ENCODE measurements at places on chromosomes 16 and 17.

DNA sequence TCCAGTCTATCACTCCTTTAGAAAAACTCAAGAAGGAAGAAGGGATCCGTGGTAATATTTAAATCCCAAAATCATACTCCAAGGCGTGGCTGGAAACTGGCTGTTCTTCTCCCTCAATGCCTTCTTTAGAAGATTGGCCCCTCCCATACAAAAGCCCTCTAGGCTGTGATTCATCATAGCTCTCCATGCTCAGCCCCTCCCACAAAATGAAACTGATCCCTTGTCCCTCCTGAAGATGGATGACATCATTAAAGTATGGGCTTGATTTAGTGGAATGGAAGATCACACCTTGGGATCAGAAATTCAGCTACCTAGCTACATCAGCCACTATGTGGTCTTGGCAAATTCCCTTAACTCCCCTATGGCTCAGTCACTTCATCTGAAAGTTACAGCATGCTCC, 4.1 kb downstream of the GRIN2A start:
- DNase-seq: no peak

DNA sequence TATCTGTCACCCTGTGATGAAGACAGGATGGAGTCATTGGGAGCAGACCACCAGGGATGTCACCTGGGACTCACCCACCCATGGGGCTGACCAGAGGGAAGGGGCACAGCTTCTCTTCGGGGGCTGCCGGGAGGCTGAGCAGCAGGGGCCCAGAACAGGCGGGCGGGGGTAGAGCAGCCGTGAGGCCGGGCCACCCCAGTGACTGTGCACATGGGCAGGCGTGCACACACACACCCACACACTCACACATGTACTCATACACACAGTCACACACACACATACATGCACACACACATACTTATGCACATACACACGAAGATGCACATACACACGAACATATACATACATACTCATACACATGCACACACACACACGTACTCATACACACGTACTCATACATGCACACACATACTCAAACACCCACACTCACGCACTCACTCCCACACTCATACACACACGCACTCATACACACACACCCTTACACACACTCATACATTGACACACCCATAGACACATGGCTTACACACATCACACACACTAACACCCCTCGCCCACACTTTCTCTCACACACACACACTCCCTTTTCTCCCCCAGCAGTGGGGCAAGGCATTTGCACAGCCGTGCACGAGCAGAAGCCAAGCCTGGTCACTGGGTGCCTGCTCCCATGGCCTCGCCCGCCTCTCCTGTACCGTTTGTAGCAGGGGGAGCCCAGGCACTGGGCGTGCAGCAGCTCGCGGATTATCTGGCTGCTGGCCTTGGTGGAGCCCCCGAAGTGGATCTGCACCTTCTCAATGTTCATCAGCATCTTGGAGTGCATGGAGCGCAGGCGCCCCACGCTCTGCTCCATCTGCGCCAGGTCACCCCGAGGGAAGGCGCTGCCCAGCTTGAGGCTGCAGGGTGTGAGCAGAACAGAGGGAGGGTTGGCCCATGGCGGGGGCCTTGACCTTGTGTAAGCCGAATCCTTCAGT, 12.4 kb downstream of the UBALD2 start:
- DNase-seq: no peak

DNA sequence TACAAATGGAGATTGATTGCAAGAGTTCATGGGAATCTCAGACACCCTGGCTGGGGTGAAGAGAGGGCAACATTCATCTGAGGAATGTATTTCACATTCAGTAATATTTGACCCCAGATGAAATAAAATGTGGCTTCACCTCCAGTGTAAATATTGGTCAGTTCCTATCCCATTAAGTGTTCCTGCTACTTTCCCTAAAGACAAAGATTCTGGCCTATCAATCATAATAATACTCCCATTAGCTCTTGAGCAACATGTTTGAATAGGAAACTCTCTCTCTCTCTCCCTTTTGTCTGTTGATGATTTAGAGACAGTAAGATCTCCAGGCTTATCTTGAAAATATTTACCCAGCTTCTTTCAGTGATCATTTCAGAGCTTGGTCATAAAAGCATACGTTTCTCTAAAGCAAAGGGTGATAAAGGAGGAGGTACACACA, 70.1 kb downstream of the KCNJ2 start:
- no peak for DNase-seq

DNA sequence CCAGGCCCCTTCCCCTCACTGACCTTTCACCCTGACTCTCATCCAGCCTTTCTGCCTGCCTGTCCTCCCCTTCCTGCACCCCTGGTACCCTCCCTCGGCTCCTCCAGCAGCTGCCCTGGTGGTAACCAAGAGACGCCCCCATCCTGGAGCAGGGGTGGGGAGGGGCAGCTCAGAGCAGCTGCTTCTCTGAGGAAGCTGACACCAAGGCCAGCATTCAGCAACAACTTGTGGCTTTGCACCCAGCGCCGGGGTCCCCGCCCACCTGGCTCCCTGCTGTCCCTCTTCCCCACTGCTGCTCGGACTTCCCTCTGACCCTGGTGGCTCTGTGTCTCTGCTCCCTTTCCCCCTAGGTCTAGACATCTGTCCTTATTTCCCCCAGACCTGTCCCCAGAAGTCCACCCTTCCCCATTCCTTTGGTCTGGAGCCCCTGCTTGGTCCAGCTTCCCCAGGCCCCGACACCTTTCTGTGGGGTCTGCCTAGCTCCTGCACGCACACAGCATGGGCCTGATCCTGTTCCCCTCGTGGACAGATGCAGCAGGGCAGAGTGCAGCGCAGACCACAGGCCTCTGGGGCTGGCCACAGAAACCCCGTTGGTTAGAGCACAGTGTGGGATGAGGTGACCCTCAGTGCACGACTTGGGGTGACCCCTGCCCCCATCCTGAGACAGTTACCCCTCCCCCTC, 1.2 kb upstream of the ATP2A1 start:
- peak; percentile 48 for DNase-seq

GRCh38 chr17:19343671-19344151, 18.8 kb downstream of the B9D1 start:
- no peak for DNase-seq

DNA sequence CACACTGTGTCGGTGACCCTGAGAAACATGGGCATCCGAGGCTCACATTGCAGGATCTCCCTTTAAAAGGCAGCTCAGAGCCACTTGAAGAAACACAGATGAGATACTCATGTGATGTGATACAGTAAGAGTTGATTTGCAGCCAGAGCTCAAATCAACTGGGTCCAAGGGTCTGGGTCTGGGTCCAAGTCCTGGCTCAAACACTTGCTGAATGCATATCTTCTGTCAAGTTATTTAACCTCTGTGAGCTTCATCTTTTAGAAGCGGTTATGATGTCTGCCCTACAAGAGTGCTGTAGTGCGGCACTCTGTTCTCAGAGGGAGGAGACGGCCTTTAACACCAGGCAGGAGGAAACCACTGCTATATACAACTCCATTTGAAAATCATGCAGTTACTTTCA, 6.4 kb downstream of the KRT38 start:
- DNase-seq: no peak

- DNase-seq: no peak
These were observed 86.9 kb downstream of the RBBP6 start for GRCh38 chr16:24626256-24626655.

DNA sequence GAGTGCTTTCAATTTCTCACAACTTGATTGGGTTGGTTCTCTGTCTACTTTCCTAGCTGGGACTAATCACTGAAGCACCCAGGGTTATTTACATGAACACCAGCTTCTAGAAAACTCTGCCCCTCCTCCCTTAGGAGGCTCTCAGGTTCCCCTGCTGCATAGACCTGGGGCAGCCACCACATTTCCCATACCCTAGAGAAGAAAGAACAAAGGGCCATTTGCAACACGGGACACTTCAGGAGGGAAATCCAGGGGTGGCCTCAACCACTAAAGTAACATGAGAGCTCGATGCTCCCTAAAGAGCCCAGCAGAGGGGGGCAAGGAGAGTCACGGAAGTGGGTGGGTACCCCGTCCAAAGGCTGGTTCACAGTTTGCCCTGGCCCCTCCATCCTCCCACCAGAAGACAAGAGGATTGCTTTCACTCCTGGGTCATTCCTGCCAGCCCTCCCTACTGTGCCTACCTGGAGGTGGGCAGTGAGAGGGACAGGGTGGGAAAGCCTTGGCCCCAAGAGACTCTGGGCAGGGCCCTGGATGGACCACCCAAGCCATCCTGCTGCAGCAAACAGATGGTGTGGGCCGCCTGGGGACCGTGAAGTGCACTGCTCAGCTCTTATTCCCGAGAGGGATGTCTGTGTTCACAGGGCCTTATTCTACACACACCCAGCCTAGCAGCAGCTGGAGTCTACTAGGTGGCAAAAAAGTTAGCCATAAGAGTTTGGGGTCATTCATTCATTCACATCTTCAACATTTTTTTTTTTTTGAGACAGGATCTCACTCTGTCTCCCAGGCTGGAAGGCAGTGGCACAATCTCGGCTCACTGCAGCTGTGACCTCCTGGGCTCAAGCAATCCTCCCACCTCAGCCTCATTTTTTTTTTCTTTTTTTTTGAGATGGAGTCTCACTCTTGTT, 392.1 kb downstream of the SOX9 start:
- no peak for DNase-seq

- no peak for DNase-seq
These were observed 3.1 kb upstream of the UBE2I start for GRCh38 chr16:1306334-1306733.

GRCh38 chr16:50808929-50809538, 67.1 kb downstream of the CYLD start:
- no peak for DNase-seq

GRCh38 chr17:29341726-29342125, 47.8 kb upstream of the NUFIP2 start:
- no peak for DNase-seq

GRCh38 chr16:85839681-85840240, 40.3 kb downstream of the COX4I1 start:
- DNase-seq: no peak

DNA sequence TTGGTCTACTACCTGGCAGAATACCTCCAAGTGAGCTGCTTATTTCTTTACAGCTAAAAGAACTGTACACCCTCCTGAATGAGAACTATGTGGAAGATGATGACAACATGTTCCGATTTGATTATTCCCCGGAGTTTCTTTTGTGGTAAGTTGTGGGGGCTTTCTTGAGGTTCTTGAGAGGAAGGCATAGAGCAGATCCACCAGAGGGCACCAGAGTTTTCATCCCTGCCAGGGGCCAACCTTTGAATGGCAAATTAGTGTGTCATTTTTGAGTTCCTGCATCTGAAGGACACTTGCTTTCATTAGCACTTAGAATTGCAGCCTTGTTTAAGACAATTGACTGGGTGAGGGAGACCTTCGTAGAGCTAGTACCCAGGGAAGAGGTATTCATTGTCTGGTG, 35.0 kb downstream of the NMT1 start:
- DNase-seq: peak; percentile 50

DNA sequence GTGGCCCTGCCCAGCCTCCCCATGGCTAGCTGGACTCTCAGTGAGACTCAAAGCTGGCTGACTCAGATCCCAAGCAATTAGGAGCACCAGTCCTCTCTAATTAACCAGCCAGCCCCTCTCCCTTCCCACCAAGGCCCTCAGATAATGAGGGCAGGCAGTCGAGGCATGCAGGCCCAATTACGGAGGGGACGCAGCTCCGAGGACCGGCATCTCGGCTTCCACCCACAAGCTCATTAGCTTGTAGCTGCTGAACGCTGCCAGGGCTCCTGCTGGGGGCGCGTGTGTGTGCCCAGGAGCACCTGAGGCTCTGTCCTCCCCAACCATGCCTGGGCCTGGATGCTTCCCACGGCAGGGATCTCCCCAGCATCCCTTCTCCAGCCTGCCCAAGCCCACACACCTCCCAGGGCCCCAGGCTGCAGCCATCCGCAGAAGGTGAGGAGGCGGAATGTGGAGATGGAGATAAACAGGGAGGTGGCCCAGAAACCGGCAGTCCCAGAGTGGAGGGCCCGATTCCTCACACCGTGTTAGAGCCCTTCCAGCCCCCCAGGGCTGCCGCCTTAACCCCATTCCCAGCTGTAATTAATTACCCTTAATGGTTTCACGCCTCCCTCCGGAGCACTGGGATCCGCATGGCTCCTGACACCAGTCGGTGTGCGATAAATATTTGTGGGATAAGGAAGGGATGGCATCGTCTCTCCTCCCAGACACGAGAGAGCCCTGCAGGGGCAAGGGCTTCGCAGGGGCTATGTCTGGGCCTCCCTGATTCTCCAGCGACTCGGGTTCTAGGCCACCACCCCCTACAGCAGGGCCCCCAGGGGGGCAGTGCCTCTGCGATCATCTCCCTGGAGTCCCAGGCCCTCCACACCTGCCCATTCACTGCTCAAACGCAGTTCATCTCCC, 42.2 kb downstream of the RPH3AL start:
- DNase-seq: no peak

DNA sequence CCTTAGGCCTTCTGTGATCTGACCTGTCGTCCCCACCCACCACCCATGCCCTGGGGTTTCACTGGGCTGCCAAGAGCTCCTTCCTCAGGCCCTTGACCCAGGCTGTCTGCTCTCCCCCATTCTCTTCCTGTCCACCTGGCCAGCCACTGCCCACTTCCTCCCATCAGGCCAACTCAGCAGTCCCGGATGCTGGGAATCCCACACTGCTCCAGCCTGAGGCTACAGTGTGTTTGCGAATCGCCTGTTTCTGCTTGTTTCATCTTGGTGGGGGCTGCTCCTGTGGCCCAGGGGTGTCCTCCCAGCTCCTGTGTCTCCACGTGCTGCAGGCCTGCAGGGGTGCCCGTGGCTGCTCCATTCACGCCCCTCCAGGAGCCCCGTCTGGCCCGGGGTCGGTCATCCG, 839 bp upstream of the METRN start:
- DNase-seq: no peak

DNA sequence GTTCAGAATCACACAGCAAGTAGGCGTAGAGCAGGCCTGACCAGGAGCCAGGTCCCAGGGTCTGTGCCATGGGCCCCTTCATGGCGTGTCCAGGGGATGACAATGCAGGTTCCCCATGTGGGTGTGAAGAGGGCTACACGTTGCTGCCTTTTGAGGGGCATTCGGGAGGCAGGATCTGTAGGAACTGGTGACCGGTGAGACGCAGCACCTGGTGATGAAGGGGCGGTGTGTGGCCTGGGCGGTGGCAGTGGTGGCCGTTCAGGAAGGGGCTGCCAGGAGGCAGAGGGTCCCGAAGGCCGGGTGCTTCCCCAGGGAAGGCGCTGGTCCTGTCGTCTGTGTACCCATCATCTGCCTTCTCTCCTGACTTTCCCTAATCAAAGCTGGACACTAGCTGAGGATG, 34.6 kb downstream of the ZNF750 start:
- no peak for DNase-seq

GRCh38 chr17:82076785-82077591, 11.4 kb upstream of the DUS1L start:
- DNase-seq: peak; percentile 39
